Stimulated activated CD8-positive, alpha-beta memory T cell treated with anti-CD3 and anti-CD28 coated beads, Interleukin-7, amount 100 ng/mL, for 24 hours (primary cell): ENCODE measurements at places on chromosomes 12 and 14.

DNA sequence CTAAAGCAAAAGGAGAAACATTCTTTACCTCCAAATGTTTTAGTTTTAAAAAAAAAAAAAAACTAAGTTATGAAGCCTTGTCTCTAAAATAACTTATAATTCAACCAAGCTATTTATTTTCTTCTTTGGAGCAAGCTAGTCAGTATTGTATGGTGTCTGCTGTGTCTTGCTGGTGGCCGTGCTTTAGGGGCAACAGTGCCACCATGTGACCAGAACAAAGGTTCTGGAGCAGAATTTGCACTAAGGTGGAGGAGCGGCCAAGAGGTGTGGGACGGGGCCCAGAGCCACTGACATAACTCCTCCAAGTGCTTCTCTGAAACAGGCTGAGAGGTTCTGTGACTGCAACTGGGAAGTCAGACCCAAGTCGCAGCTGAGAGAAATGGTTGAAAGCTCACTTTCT is 4.5 kb downstream of the FICD start:
- no peak for DNase-seq

- no peak for DNase-seq
Measured at GRCh38 chr12:103998976-103999375, 33.3 kb downstream of the TDG start.

- DNase-seq, result no peak
Measured at GRCh38 chr12:52798671-52799504, 3.0 kb upstream of the KRT3 start.

DNA sequence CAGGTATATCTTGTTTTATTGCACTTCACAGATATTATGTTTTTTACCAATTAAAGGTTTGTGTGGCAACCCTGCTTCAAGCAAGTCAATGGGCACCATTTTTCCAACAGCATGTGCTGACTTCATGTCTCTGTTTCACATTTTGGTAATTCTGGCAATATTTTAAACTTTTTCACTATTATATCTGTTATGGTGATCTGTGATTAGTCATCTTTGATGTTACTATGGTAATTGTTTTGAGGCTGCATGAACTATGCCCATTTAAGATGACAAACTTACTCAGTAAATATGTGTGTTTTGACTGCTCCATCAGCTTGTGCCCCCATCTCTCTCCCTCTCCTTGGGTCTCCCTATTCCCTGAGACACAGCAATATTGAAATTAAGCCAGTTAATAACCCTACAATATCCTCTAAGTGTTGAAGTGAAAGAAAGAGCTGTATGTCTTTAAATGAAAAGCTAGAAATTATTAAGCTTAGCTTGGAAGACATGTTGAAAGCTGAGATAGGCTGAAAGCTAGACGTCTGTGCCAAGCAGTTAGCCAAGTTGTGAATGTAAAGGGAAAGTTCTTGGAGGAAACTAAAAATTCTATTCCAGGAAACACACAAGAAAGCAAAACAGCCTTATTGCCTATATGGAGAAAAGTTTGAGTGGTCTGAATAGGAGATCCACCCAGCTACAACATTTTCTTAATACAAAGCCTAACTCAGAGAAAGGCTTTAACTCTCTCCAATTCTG is 365.1 kb downstream of the ATP23 start:
- no peak for DNase-seq

DNA sequence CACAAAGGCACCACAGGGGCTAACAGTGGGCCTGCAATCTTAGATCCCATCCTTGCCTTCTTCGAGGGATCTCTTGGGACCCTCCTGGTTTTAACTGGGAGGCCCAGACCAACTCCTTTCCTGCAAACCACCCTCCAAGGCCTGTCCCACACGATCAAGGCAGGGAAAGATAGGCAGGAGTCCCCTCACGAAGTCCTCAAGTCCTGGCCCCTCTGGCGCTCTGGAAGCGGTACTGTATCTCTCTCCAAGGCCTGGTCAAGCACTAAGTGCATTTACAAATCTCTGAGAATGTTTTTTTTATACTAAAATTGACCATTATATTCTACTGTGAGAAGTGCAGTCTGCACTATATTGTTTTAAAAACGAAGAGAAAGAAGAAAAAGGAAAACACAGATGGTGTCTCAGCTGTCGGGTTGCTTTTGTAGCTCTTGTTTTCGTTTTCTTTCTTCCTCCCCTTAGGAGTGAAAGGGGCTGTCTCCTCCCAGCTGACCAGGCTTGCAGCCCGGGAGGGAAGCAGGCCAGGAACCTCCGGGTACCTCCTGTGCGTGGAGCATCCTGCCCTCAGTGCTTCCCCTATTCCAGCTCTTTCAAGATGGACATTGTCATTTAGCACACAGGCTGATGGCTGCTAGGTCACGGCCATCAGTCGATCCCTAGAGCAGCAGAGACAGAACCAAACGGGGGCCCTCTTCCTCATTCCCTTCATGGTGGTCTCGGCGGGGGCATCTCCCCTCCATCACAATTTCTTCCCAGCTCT is 56.7 kb downstream of the FAM222A start:
- no peak for DNase-seq

GRCh38 chr12:120853188-120853587 is 51.0 kb downstream of the SPPL3 start:
- DNase-seq, result no peak

DNA sequence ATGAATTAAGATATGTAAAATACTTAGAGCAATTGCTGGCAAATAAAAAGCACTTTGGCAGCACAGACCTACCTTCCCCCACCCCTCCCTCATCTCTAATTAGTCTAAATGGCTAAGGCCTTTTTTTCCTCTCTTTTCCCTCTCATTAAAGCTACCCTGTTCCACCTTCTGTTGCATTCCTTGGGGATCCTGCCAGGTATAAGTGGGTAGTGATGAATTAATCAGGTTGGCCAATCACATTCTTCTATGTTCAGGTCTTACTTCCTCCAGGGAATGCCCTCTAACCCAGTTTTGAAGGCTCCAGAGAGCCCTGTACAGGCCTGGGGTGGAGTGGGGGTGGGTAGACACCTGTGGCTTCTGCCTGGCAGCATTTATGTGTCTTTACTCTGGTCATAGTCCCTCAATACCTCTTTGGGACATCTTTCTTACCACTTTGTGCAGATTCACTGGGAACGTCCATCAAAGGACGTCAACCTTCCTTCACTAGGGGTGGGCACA is 28.4 kb downstream of the HSPB8 start:
- DNase-seq, result no peak

- DNase-seq, result no peak
Measured at GRCh38 chr14:50521912-50522341, 10.4 kb downstream of the MAP4K5 start.

- DNase-seq, result no peak
Measured at GRCh38 chr14:87878959-87879358, 114.0 kb downstream of the GALC start.

- no peak for DNase-seq
Measured at GRCh38 chr12:54411391-54412241, 7.5 kb downstream of the ITGA5 start.

DNA sequence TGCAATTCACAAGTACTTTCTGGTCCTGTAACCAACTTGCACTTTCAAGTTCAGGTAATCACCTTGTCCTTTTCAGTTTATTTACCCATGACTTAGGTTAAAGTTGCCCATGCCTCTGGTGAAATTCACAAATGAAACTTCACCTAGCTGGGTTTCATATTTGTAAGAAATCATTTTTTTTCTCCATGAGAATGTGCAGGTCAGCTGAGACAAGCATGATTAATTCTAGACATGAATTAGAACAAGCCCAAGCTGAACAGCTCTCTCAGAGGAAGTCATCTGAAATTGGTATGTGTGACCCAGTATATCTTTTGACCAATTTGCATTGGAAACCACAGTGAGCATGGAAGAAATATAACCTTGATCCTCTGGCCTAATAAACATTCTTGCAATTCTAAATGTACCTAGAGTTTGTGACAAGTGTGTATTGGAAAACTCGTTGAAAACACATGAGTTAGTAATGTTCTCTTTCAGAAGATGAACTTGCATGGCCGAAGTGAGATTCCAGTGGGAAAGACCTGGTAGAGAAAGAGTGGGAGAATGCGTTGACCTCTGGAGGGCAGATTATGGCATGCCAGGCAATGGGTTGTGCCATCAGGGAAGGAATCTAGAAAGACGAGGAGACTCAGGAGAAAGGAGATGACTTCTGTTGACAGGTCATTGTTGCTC is 486.5 kb downstream of the ZFP36L1 start:
- DNase-seq, result no peak

DNA sequence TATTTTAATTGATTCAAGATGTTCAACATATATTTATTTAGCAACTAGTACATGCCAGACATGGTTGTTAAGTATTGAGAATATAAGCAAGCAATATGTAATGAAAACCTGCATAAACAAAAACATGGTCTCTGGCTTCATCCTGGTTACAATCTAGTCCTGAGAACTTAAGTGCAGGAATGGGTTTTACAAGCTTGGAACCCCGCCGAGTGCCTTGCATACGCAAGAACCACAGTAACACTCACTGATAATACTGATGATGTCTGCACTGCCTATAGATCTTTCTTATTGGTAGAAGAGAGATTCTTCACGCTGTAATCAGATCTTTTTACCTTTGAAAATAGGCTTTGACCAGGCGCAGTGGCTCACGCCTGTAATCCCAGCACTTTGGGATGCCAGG is 22.9 kb upstream of the CALM1 start:
- no peak for DNase-seq

GRCh38 chr12:53717319-53717718 is 9.9 kb downstream of the CALCOCO1 start:
- DNase-seq, result no peak
